ENCODE measurements at places on chromosomes 7 and 10. TPM values are rescaled to one million over a fixed set of nuclear protein-coding genes. Genes with fewer than 3 reads are reported as not detected.

The SEMA3A gene
- 3.9 TPM for total RNA-seq

The ZNF248 gene
- total RNA-seq, result 24.2 TPM

The PHYH gene
- total RNA-seq, result 33.1 TPM

GRCh38 chr10:29023678-29024077 is 265.2 kb upstream of the LYZL1 start:
- no peak for DNase-seq

Data from testis (tissue), 5 donors.